ENCODE measurements at places on chromosomes 3 and 15. TPM values are rescaled to one million over a fixed set of nuclear protein-coding genes. Genes with fewer than 3 reads are reported as not detected.
A peak's percentile ranks its signal among the peaks of the same experiment; 100 is the strongest.

- no peak for DNase-seq
These were observed 87.1 kb upstream of the PLSCR4 start for GRCh38 chr3:146337991-146338390.

GRCh38 chr3:46414739-46415138, 7.7 kb downstream of the CCRL2 start:
- DNase-seq = no peak

DNA sequence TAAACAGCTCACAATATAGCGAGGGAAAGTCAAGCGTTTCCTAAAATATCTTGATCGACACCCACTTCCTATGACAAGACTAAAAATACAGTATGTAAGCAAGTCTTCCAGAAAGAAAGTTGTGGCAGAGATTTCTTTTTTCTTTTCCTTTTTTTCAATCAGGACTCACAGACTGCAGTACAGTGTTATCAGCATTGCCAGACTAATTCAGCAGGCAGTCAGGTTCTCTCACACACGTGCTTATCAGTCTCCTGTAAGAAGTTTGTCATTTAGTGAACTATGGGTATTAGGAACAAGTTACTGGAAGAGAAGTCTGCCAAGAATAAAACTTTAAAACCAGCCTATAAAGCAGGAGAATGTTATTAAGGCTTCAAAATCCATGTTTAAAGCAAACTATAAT, 32.8 kb upstream of the ZNF385D start:
- DNase-seq = no peak

- peak; percentile 11 for DNase-seq
These were observed 53.9 kb downstream of the RAP2B start for GRCh38 chr3:153215966-153216365.

GRCh38 chr15:83843471-83843871, 189.5 kb downstream of the ADAMTSL3 start:
- no peak for DNase-seq

DNA sequence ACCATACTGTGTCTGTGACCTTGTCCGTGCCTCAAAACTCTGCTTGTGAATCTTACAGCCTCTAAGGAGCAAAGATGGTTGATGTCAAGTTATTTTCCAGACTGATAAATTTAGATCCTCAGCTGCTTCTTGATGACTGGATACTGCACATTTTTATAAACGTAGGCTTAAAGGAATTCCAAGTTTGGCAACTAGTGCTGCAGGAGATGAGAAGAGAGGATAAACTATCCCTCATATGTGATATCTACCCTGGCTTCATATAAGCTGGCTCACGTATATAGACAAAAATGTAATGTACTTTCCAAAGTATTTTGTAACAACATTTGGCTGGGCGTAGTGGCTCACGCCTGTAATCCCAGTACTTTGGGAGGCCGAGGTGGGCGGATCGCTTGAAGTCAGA, 89.6 kb downstream of the GMPS start:
- DNase-seq = peak; percentile 90

- no peak for DNase-seq
These were observed 36.0 kb upstream of the ULK4 start for GRCh38 chr3:41997702-41998550.

DNA sequence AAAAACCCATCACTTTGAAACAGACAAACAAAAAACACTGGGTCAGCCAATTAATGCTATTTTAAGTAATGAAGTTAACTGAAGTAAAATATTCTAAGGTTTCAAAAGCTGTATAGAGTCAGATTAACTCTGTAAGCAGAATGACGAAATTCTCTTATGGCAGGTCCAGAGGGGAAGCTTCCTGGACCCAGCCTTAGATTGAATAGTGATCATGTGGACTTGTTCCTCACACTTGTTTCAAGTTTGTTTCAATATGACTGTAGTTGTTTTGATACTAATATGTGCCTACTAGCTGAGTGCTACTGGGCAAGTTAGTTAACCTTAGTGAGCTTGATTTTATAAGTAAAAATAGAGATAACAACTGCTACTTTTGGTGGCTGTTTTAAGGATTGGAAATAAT, 32.6 kb downstream of the PLS1 start:
- no peak for DNase-seq

DNA sequence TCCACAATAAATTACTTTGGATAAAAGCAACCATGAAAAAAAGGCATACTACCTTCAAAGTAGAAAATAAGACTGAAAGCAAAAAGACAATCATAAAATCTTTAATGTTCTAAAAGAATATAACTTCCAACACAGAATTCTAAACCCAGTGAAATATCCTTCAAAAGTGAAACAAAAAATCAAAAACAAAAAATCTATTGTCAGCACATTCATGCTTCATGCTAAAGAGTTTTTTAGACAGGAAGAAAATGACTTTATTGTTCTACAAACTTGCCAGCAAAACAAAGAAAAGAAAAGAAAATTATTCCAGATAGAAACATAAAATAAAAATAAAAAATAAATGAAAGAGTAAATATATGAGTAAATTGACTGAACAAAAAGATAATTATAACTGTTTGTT, 134.9 kb downstream of the EFHB start:
- no peak for DNase-seq

- no peak for DNase-seq
These were observed 151.4 kb downstream of the TIGIT start for GRCh38 chr3:114445233-114445632.

DNA sequence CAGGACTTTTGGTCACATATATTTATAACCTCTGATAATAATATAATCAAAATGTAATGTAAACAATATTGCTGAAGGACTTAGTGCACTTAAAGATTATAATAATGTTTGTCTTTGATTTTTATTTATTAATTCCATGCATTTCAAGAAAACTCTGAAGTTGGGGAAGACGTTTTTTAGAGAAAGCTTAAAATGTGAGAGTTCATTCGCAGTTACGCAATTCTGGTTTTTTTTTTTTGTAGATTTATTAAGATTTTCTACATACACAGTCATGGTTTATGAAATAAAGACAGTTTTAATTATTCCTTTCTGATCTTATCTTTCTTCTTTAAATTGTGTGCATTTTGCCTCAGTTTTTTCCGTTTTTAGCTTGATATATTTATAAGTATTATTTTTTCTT, 204.7 kb downstream of the EPHA3 start:
- DNase-seq = no peak

GRCh38 chr15:65146438-65146837, 12.8 kb upstream of the PDCD7 start:
- no peak for DNase-seq

DNA sequence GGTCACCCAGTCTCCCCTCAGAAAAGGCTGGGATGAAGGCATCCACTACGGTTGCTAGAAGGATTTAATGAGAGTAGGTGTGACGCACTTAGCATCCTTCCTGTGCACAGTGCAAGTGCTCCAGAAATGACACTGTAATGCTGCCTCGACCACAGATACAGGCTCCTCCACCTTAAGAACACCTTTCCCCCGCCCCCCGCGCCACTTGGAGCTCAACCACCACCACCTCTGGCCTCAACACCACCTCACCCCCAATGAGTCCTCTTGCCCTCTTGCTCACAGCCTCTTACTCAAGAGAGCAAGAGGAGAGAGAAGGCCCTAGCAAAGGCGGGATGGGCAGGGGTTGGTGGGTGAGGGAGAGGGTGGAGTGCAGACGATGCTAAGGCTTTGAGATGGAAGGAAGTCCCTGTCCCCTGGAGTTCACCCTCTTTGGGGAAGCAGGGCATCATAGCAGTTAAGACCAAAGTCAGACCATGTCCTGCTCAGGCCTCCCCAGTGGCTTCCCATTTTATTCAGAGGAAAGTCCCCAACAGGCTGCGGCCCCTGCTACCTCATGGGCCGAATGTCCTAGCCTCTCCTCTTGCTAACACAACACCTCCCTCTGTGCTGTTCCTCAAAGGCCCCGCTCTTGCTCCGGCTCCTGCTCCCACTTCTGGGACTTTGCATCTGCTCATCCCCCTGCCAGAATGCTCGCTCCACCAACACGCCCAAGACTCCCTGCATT, 8.3 kb downstream of the STARD5 start:
- DNase-seq = no peak

- DNase-seq = no peak
These were observed 105.3 kb upstream of the LINGO1 start for GRCh38 chr15:77738038-77738370.

DNA sequence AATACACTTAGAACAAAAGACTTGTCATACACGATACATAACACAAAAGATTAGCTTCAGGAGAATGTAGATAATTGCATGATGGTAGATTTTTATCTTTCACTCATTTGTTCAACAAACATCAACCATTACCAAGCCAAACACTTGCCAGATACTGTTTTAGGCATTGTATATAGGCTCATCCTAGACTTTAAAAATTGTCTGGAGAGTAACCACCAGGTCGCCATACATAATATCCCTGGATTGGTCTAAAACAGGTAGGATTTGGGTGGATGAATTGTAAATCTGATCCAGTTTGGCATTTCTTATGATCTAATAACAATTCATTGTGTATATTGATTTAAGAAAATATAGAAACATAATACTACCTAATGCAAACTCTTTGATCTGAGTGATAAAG, 22.8 kb downstream of the GPR15 start:
- DNase-seq = no peak

- DNase-seq = no peak
These were observed 39.6 kb downstream of the ACAP2 start for GRCh38 chr3:195403244-195403643.

DNA sequence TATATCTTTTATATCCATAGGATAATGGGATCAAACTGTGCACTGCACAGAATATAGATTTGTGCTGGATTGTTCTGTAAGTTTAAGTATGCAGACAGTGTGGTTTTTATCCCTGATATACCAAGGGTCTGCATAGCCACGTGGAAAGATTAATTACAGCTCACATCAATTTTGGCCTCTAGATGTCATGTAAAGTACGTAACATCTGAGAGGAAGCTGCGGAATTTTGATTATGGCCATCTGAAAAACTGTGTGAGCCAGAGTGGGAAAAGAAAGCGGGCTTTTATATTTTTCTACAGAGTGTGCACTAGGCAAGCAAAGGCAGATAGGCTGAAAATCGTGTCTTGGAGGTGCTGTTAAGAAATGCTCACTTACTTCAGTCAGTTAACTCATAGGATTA, 562.7 kb downstream of the GBE1 start:
- DNase-seq = no peak

DNA sequence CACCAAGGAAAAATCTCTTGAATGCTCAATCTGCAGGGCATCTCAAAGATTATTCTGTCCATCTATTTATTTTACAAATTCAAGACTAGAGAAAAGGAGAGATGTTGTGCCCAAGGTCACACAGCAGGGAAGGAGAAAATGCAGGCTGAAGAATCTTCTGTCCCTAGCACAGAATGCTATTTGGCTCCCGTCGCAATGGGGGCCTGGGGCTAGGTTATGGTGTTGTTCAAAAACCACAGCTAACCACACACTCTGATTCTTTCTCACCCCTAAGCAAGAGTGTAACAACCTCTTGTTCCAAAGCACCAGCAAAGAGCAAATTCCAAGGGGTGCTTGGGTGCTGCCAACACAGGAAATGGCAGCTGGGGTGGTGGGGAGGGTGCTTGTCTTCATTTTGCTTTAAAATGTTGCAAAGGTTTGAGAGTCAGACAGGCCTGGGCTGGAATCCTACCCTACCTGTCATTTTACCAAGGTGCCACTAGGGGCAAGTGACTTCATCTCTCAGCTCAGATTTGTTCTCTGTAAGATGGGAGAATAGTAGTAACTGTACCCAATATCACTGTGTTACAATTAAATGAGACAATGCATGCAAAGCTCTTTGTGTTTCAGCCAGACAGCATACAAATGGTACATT, 112.5 kb downstream of the ADAMTS9 start:
- DNase-seq = peak; percentile 19

DNA sequence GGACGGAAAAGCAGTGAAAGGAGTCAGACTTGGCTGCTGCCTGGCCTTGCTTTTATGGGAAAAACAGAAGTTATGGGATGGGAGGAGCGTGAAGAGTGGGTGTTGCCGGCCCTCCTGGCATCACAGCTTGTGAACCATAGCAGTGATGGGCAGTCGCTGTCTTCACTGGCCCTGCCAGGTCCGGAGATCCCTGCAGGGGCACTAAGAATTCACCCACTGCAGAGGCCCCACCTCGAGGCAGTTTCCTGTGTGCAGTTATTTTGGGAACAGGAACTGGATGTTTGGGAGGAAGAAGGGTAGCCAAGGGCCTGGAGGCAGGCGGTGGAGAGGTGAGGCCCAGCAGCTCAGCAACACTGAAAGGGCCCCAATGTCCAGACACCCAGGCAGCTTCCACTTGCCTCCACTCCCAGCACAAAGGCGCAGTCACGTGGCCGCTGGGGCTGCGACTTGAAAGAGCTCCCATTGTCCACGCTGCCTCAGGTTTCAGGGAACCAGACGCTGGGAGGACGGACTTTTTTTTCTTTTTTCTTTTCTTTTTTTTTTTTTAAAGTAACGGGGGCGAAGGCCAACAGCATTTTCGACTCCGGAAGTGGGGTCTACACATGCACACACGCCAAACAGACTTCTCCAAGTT, 255.6 kb downstream of the ZNF621 start:
- peak; percentile 23 for DNase-seq

- DNase-seq = no peak
These were observed 70.9 kb upstream of the ARNT2 start for GRCh38 chr15:80333261-80333660.

DNA sequence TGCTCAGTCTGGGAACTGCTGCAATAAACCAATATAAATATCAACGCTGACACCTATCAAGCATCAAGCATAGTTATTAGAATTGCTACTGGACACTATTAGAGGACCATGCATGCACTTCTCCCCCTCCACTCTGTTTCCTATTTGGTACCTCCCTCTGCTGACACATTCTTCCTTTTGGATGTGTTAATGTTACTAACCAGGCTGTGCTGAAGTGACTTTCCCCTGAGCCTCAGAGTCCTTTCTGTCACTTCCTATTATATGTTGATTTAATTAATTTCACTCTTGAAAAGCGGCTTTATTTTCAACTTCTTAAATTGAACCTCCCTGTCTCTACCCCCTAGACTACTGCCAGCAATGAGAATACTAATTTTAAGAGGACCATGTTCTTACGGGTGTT, 379.1 kb downstream of the MCTP2 start:
- DNase-seq = no peak

DNA sequence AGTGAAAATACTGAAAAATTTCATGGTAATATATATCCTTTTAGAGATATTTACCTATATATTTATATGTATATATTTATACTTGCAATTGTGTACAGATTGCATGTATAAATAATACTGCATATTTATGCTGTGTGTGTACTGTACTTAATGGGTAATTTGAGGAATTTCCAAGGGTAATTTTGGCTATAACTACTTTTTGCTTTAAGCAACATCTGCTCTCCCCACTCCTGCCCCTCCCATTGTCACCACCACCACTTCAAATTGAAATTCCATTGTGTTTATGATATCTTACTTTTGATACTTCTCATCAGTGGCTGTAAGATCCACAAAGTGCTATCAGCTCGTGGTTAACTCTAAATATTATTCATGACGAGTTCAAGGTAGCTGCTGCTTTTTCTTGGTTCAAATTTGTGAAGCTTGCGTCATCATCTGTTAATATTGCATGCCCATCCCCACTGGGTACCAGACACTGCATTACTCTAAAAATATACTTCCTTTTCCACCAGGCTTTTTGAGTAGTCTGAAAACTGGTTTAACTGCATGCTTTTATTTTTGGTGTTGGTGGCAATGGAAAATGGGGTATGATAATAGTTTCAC, 91.7 kb upstream of the MITF start:
- no peak for DNase-seq

Gene RHOV
- under 0.01 TPM for total RNA-seq

Gene EXD1
- total RNA-seq = under 0.01 TPM

Gene SLC6A20
- not detected for total RNA-seq

Gene TYRO3
- 14.5 TPM for total RNA-seq

Gene GP9
- total RNA-seq = not detected

Gene ARPP21
- not detected for total RNA-seq

Gene C3orf22
- total RNA-seq = not detected

Gene CRYGS
- 0.86 TPM for total RNA-seq

Gene FBN1
- 333 TPM for total RNA-seq

Gene MYD88
- 6.9 TPM for total RNA-seq
